ENCODE measurements at places on chromosomes 3 and 15.

DNA sequence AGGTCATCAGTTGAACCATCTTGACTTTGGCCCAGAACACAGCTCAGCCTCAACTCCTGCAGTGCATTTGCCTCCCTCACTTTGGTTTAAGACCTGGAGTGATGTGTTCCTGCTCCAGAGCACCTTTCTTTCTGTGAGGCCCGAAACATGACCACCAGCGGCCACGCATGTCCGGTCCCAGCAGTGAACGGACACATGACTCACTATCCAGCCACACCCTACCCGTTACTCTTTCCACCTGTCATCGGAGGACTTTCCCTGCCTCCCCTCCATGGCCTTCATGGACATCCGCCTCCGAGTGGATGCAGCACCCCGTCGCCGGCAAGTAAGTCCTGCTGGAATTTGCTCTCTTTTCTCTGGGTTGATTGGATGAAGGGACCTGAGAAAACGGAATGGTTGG is 253.8 kb upstream of the RARB start:
- DNase-seq, result no peak

DNA sequence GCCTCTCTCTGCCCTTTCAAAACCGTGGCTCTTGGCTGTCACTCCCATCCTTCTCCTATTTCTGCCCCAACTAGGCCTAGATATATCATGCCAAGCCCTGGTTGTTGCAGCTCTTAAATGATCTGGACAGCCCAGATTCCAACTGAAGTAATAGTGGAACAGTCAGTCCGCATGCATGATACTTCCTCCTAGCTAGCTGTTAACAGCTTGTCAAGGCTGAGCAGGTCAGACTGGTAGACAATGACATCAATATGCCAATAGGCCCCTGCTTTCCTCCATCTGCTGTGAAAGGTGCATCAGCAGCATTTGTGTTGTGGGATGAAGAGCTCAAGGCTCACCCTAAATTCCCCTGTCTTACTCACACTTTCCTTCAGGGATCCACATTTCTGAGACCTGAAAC is 527.7 kb upstream of the TGFBR2 start:
- DNase-seq, result no peak

- DNase-seq, result no peak
These were observed 21.3 kb upstream of the GADL1 start for GRCh38 chr3:30915782-30916181.

GRCh38 chr15:23663232-23663631 is 15.6 kb upstream of the MAGEL2 start:
- no peak for DNase-seq

GRCh38 chr15:51267703-51268083 is 70.7 kb downstream of the CYP19A1 start:
- DNase-seq, result no peak

- DNase-seq, result no peak
These were observed 13.1 kb downstream of the FLNB start for GRCh38 chr3:58021072-58021959.

- no peak for DNase-seq
These were observed 22.8 kb upstream of the P2RY1 start for GRCh38 chr3:152811974-152812760.

- DNase-seq, result no peak
These were observed 17.7 kb upstream of the SENP7 start for GRCh38 chr3:101530686-101531047.

DNA sequence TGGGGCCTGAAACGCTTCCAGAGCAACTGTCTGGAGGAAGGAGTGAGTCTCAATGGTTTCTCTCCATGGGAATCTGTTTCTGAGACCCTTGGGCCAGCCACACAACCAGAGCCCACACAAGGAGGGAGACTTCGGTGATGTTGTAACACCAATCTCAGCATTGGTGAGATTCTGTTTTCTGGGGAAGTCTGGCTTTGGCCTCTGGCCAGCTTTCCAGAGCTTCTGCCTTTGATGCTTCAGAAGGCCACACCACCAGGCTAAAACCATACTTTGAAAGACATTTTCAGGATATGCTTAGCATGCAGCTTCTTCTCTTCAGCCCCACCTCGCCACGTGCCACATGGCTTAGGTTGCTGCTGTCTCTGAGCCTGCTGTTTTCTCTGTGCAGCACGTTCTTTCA is 3.6 kb upstream of the EEFSEC start:
- no peak for DNase-seq

- no peak for DNase-seq
These were observed 243.6 kb upstream of the MDFIC2 start for GRCh38 chr3:70556056-70556455.
